ENCODE measurements at places on chromosomes 5 and 9. TPM values are rescaled to one million over a fixed set of nuclear protein-coding genes. Genes with fewer than 3 reads are reported as not detected.

- no peak for DNase-seq
Measured at GRCh38 chr9:127909839-127910273, 7.0 kb downstream of the ST6GALNAC4 start.

GRCh38 chr9:33623658-33624586 lies 99.9 kb downstream of the ANKRD18B start:
- DNase-seq = peak; percentile 78

- no peak for DNase-seq
Measured at GRCh38 chr9:130197386-130197785, 25.2 kb downstream of the NCS1 start.

The RNF180 gene
- total RNA-seq = 3.4 TPM

The IFNA14 gene
- total RNA-seq = not detected

The INSL6 gene
- total RNA-seq = not detected

DNA sequence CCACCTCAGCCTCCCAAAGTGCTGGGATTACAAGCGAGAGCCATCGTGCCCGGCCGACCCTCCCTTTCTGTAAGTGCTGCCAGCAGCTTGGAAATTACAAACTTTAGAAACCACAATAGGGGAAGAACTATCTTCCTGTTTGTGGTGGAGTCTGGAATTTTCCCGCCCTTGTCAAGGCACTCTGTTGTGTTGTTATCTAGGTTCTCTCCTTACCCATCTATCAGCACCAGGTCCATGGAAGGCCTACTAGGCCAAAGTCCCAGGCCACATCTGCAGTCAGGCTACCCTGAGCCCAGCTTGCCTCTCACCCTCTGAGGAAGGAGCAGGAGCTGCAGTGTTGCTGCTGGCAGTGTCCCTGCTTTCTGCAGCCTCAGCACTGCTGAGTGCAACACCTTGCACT lies 214.9 kb downstream of the MCTP1 start:
- DNase-seq = peak; percentile 12

DNA sequence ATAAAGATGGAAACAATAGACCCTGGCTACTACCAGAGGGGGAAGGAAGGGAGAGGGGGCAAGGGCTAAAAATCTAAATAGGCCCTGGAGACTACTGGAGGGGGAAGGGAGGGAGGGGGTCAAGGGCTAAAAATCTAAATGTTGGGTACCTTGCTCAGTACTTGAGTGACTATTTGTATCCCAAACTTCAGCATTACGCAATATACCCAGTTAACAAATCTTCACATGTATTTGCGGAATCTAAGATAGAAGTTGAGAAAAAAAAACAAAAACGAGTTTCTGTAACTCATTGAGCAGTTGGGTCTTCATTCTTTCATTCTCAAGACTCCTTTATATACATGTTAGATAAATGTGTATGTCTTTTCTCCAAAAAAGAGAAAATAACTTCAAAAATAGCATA lies 537.4 kb downstream of the TAF11L14 start:
- DNase-seq = no peak

DNA sequence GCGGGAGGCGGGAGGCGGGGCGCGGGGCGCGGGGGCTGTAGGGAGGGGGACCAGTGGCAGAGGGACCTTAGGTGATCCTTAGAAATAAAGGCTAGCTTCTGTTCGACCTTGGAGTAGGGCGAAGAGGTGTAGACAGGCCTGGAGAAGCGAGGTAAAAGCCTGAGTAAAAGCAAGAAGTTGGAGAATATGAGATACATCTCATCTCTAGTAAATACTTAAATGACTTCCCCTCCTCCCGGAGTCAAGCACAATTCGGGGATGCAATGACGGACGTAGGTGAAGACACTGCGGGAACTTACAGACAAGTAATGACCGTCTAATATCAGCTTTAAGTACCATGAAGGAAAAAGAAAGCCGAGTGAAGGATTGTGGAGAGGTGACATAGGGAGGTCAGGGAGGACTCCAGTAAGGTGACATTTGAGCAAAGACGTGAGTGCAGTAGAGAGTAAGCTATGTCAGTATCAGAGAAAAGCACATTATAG lies 466 bp downstream of the SMC2 start:
- peak; percentile 25 for DNase-seq

DNA sequence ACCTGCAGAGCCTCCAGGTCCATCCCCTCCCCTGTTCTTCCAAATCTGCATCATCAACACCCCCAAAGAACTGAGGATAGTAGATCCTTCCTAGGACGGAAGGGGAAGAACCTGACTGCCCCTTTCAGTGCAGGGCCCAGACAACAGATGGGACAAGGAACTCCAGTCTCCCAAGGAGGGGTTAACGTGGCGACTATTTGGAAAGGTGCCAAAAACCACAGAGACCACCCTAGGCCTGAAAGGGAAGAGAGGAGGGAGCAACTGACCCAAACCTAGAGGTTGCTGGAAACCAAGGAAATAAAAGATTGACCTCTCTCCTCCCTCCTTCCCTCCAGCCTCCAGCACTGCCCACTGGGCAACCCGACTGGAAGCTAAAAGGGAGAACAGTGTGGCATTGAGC lies 59.7 kb upstream of the NEURL1B start:
- DNase-seq = no peak

- DNase-seq = no peak
Measured at GRCh38 chr5:1946122-1946677, 63.5 kb upstream of the IRX4 start.

The KCNMB1 gene
- not detected for total RNA-seq

All from HT1080 (cell line).